ENCODE measurements at places on chromosomes 6 and 20. TPM values are rescaled to one million over a fixed set of nuclear protein-coding genes. Genes with fewer than 3 reads are reported as not detected.

GRCh38 chr6:109117346-109118035 is 22.2 kb downstream of the CEP57L1 start:
- peaks cover 23% of the 10 kb centered on the region for H3K4me1 ChIP-seq
- DNase-seq = no peak
- H3K36me3 ChIP-seq = no peaks in the 10 kb centered on the region
- H3K4me3 ChIP-seq = no peak overlapping the region

- no peak for DNase-seq
- H3K4me1 ChIP-seq = peaks cover 3% of the 10 kb centered on the region
- H3K36me3 ChIP-seq = no peaks in the 10 kb centered on the region
Measured at GRCh38 chr6:160337301-160337700, 10.9 kb upstream of the SLC22A3 start.

GRCh38 chr6:44115866-44116265 is 11.4 kb downstream of the MRPL14 start:
- H3K27me3 ChIP-seq = no peaks in the 10 kb centered on the region
- H3K27ac ChIP-seq = peak overlapping the region; percentile 89
- peaks cover 54% of the 10 kb centered on the region for H3K4me1 ChIP-seq
- H3K36me3 ChIP-seq = peaks cover 30% of the 10 kb centered on the region

DNA sequence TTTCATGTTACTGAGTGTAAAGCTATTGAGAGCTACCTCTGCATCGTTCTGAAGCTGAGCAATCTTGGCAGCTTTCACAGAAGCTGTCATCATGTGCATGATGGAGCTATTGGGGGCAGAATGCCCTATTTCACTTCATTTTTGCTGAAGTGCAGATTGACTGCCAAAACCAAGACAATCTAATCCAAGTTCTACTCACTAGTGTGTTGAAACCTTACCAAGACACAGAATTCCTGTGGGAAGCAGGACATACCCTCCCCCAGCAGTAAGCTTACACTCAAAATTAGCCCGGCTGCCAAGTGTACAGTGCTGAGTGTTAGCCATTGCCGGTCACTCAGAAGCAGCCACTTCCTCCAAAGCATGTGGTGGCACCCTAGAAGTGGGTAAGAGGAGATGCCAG is 177.3 kb upstream of the TENT5A start:
- no peak overlapping the region for H3K4me3 ChIP-seq
- H3K4me1 ChIP-seq = peaks cover 8% of the 10 kb centered on the region
- no peaks in the 10 kb centered on the region for H3K36me3 ChIP-seq
- H3K27me3 ChIP-seq = no peaks in the 10 kb centered on the region

DNA sequence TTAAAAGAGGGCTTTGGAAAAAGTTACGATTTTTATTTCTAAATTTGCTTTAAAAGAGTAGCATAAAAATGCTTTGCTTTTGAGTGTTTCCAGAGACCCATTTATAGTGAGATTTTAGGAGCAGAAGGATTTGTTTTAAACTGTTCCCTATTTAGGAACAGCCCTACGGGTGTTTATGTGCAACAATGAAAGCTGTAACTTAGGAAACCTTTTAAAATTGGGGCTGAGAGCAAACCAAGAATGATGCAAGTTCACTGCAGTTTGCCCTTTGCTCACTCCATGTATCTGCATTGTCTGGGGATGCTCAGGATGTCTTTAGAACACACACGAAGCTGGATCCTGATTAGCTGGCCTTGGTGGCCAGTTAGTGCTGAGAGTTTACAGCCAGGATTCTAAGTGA is 40.9 kb downstream of the GHRH start:
- H3K27me3 ChIP-seq = no peaks in the 10 kb centered on the region
- H3K4me1 ChIP-seq = peaks cover 13% of the 10 kb centered on the region
- no peak overlapping the region for H3K4me3 ChIP-seq
- H3K27ac ChIP-seq = no peak overlapping the region
- peaks cover 29% of the 10 kb centered on the region for H3K36me3 ChIP-seq
- no peak for DNase-seq

DNA sequence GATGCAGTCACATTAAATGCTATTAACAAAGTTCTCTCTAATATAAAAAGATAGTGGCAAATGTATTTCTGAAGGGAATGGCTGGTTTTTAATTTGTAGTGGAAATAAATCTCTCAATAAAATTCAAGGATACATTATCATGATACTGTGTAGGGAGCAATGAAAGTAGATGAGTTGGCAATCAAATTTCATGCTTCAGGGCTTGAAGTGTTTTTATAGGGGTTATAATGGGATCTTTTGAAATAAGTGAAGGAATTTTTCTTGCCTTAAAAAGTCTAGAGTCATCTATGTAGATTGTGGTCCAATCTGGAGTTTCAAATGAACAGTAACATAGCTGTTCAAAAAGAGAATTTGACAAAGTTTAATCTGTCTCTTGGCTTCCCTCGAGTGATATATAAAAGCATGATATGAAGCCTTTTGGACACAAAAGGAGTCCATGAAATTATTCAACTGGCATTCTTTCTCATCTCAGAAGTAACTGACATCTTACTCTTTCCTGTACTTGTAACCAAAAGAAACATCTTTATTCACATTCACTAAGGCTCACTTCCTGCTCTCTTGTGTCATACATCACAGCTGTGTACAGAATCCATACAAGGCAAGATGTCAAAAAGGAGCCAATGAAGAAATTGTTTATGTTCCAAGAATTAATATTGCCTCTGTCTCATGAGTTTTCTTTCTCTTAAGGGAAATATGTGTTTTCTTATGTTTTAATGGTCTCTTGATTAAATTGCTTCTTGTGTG is 591.0 kb upstream of the GJE1 start:
- H3K27ac ChIP-seq = no peak overlapping the region
- H3K4me3 ChIP-seq = no peak overlapping the region
- no peaks in the 10 kb centered on the region for H3K36me3 ChIP-seq
- H3K27me3 ChIP-seq = no peaks in the 10 kb centered on the region
- DNase-seq = no peak
- no peaks in the 10 kb centered on the region for H3K4me1 ChIP-seq

- no peak for DNase-seq
- H3K4me3 ChIP-seq = no peak overlapping the region
- no peak overlapping the region for H3K27ac ChIP-seq
- no peaks in the 10 kb centered on the region for H3K4me1 ChIP-seq
Measured at GRCh38 chr20:52675375-52675774, 296.8 kb upstream of the TSHZ2 start.

DNA sequence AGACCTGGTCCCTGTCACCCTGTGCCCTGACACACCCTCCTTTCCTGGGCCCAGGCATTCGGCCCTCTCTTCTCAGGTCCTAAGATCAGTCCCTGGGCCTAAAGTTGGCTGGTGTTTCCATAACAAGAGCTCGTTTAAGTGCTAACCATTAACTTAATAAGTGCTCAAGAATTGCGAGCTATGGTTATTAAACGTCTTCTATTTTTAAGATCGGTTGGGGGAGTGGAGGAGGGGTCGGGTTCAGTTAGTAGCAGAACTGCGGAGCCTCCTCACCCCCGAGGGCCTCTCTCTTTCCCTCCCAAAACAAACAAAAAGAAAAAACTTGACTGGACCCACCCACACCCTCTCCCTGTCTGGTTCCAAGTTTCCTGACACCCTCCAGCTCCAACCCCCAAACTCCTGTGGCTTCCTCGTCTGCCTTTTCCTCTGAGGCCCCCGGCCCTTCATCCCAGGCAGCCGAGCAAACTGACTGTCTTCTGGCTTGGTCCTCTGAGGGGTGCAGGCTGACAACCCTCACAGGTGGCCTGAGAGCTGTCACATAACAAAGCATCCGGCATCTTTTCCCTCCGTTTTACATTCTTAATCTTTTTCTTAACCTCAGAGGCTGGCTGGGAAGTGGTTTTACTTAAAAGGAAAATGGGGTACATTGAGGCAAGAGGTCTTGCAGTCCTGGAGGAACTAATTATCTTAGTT is 2.0 kb downstream of the STK35 start:
- H3K4me1 ChIP-seq = peaks cover 23% of the 10 kb centered on the region
- peaks cover 12% of the 10 kb centered on the region for H3K36me3 ChIP-seq
- peak; percentile 76 for DNase-seq
- H3K4me3 ChIP-seq = peak overlapping the region; percentile 85
- H3K27ac ChIP-seq = peak overlapping the region; percentile 100

GRCh38 chr20:18705490-18705889 is 108.1 kb upstream of the SCP2D1 start:
- H3K4me3 ChIP-seq = peak overlapping the region; percentile 12
- DNase-seq = peak; percentile 97
- H3K36me3 ChIP-seq = no peaks in the 10 kb centered on the region
- peaks cover 26% of the 10 kb centered on the region for H3K4me1 ChIP-seq
- peak overlapping the region; percentile 99 for H3K27ac ChIP-seq

DNA sequence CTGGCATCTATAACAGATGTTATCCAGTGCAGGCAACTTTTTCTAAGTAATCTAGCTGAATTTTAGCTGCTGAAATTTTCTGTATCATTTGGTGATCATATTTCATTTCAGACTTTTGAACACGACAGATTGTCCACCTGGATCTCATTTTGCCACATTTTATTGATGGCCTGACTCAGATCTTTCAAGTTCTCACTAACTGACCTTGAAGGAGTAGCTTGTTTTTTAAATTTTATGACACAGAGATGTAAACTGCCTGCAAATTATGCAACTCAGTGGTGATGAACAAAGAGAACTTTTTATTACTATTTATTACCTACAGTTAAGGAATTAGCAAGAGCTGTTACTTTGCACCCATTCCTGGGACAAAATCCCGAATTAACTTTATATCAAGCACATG is 366.4 kb downstream of the PAX1 start:
- H3K36me3 ChIP-seq = no peaks in the 10 kb centered on the region
- H3K27me3 ChIP-seq = no peaks in the 10 kb centered on the region
- no peaks in the 10 kb centered on the region for H3K4me1 ChIP-seq
- H3K4me3 ChIP-seq = no peak overlapping the region
- H3K27ac ChIP-seq = no peak overlapping the region

DNA sequence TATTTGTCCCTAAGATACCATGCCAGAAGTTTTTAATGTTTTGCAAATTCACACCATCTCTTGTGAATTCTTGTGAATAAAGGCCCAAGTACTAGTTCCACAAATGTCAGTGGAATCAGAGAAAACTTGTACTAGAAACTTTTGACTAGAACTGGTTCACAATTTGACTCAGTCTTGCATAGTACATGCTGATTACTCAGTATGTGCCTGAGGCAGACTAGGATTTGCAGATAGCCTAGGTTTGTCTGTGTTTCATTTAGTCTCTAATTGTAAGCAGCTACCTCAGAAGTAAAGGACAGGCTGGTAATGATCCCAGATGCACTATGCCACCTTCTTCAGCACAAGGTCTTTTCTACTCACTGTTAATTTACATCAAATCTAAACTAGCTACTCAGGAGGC is 34.2 kb upstream of the GSTA4 start:
- DNase-seq = no peak
- H3K27ac ChIP-seq = no peak overlapping the region
- no peak overlapping the region for H3K4me3 ChIP-seq
- peaks cover 20% of the 10 kb centered on the region for H3K36me3 ChIP-seq
- no peaks in the 10 kb centered on the region for H3K27me3 ChIP-seq
- H3K4me1 ChIP-seq = peaks cover 19% of the 10 kb centered on the region

GRCh38 chr20:63382551-63383300 is 21.6 kb upstream of the CHRNA4 start:
- no peaks in the 10 kb centered on the region for H3K36me3 ChIP-seq
- H3K27me3 ChIP-seq = no peaks in the 10 kb centered on the region
- no peak overlapping the region for H3K27ac ChIP-seq
- no peak for DNase-seq

DNA sequence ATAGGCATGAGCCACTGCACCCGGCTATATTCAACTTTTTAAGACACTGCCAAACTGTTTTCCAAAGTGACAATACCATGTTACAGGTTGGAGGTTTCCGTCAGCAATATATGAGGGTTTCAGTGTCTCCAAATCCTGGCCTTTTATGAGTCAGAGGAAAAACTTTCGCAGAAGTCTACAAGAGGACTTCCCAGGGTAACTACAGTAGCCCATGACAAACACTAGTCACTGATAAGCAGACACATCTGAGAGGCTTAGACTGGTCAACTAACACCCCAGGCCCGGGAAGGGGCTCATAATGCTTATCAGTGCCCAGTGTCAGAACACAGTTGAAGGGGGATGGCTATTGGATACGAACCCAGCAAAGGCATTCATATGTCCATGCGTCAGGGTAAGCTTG is 85.4 kb downstream of the SOX4 start:
- peaks cover 10% of the 10 kb centered on the region for H3K4me1 ChIP-seq
- peak overlapping the region; percentile 77 for H3K27ac ChIP-seq
- DNase-seq = peak; percentile 86
- H3K36me3 ChIP-seq = no peaks in the 10 kb centered on the region

DNA sequence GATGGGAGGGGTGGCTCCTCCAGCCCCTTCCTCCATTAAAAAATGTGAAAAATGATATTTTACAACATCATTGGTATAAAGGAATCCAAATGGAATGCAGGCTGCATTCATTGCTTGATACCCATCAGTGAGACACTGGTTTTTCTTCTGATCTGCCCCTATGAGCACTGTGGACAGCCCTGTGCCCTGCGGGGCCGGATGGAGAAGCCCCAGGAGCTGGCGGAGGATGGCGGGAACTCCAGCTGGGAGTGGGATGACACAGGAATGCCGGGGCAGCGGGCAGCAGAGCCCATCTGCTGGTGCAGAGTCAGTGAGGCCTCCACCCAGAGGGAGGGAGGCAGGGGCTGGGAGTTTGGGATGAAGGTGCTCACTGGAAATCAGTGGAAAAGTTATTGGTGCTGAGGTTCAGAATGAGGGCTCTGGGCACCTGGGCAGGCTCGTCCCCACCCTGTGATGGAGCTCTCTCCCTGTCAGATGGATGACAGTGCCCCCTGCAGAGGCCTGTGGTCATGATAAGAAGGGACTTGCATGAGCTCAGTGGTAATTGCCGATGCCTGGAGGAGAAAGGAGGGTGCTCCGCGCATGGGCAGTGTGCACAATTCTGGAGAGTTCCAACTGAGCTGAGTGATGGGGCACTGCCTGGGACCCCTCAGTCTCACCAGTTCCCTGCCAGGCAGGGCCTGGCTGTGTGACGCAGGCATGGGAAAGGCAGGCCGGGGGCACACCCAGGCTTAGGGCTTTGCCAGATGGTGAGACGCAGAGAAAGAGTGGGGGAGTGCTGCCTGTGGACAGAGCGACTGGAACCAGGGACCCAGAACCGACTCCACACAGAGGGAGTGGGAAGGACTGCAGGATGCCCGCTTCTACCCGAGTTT is 23.2 kb downstream of the CTCFL start:
- peak; percentile 54 for DNase-seq
- H3K4me3 ChIP-seq = no peak overlapping the region
- peaks cover 8% of the 10 kb centered on the region for H3K27me3 ChIP-seq
- H3K27ac ChIP-seq = no peak overlapping the region
- H3K4me1 ChIP-seq = no peaks in the 10 kb centered on the region

GRCh38 chr6:16060039-16060438 is 68.8 kb upstream of the MYLIP start:
- no peaks in the 10 kb centered on the region for H3K36me3 ChIP-seq
- H3K27me3 ChIP-seq = no peaks in the 10 kb centered on the region
- no peak for DNase-seq
- H3K4me3 ChIP-seq = no peak overlapping the region
- H3K27ac ChIP-seq = no peak overlapping the region

The C20orf204 gene
- 0.59 TPM for total RNA-seq

The ERMARD gene
- 23.3 TPM for total RNA-seq

The DPPA5 gene
- not detected for total RNA-seq

The MCHR2 gene
- total RNA-seq = not detected

Data from osteoblast (primary cell).